Activated CD4-positive, alpha-beta T cell treated with anti-CD3 and anti-CD28 coated beads for 4 hours (primary cell): ENCODE measurements at places on chromosomes 7 and 10.

DNA sequence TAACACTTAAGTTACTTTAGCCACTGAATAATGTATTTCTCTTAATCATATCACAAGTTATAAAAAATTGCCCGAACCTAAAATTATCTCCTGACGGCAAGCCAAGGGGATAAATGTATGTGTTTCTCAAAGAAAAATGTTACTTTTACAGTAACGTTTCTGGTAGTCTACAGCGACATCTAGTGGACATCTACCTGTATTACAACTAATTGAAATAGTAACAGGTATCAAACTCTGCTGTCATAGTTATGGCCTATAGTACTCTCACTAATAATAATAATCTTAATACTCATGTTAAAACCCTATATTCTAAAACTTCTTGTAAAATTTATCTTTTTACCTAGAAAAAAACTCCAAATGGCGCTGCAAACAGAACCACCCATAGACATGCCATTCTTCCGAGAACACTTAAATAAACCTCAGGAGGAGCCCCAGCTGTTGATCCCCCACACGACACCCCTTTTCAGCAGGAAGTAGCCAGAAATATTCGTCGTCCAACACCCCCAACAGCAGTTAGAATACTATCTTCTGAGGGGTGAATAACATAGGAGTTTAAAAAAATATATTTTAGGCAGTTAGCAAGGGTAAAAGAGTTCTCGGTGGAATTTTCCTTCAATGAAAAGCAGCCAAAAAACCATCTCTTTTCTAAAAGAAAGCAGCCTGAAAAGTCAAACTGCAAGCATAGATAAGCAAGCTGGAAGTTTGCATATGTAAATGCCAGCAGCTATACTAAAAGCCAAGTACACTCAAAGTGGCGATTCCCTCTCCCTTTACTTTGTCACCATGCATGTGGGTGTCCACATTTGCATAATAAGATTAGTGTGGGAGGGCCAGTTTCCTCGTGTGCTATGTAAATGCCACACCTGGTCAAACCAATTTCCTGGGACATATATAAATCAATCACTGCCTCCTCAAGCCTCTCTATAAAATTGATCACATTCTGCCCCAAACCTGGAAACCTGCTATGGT is 40.5 kb upstream of the ZNF107 start:
- DNase-seq = no peak

DNA sequence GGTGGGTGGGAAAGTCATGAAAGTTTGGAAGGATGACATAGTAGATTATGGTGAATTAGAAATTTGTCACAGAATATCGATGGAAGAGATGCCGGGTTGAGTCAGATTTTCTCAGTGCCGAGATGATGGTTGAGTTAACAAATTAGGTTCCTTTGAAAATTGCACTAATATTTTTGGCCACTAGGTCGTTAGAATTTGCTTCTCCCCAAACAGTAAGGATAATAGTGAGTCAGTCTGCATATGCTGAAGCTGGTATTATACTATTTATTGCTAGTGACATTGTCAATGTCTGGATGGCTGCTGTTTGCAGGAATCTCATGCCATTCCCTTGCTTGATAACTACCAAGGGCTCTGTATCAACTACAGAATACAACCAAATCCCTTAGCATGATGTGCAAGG is 37.7 kb upstream of the MINDY3 start:
- no peak for DNase-seq

- DNase-seq = no peak
Measured at GRCh38 chr10:79103585-79103984, 34.8 kb downstream of the ZMIZ1 start.

- no peak for DNase-seq
Measured at GRCh38 chr10:48697821-48698764, 13.4 kb downstream of the WDFY4 start.
